ENCODE measurements at places on chromosomes 5 and 9. TPM values are rescaled to one million over a fixed set of nuclear protein-coding genes. Genes with fewer than 3 reads are reported as not detected.

DNA sequence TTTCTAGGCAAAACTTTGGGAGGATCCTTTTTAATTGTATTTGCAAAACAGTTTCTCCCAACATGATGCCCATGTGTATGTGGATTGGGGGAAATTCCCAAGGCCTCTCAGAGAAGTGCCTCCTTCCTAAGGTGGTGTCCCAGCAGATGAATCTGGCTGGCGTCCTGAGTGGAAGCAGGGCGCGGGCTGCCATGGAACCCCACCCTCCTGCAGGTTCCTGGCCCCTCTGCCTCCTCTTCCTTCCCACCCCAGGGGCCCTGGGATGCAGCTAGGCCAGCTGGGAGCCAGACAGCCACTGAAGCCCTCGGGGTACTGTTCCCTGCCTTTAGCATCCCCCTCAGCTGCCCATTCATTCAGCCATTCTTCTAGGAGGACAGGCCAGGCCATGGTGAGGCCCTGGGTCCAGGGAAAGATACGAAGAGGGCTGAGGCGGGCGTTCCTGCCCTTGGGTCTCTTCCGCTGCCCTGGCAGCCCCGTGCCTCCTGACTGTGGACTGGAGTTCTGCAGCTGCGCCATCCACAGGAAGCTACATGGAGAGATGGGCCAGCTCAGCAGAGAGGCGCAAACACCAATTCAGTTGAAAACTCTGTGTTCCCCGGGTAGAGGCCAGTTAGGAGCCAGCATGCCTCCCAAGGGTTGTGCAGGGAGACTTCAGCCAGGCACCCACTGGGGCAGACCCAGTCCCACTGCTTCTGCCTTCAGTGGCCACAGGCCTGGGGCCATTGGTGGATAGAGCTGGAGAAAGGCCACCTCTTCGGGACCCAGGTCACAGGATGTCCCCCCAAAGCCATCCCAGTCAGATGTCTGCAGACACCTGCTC is 36.5 kb downstream of the ADAMTS2 start:
- DNase-seq = no peak

DNA sequence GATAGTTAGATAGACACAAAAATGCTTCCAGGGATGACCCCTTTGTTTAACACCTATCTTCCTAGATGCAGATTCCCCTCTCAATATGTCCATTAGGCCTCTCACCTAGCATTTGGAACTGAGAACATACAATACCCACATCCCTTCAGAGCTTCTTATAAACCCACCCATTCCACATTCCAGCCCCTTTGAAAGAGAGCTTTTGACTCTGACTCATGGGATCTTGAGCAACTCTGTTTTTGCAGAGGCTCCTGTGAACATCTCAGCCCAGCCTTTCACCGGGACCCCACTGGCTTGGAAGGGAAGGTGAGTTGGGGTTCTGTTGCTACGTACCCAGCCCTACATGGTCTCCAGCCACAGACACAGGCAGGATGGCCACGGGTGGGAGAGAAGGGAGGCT is 195.5 kb downstream of the FRMD3 start:
- no peak for DNase-seq

DNA sequence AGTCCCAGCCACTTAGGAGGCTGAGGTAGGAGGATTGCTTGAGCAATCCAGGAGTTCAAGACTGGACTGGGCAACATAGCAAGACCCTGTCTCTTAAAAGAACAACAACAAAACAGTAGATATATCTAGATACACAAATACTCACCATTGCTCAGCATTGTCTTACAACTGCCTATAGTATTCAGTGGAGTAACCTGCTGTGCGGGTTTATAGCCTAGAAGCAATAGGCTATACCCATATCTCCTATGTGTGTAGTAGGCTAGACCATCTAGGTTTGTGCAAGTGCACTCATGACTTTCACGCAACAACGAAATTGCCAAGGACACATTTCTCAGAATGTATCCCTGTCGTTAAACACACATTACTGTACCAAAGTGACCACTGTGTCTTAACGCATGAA is 44.7 kb downstream of the SLIT3 start:
- no peak for DNase-seq

DNA sequence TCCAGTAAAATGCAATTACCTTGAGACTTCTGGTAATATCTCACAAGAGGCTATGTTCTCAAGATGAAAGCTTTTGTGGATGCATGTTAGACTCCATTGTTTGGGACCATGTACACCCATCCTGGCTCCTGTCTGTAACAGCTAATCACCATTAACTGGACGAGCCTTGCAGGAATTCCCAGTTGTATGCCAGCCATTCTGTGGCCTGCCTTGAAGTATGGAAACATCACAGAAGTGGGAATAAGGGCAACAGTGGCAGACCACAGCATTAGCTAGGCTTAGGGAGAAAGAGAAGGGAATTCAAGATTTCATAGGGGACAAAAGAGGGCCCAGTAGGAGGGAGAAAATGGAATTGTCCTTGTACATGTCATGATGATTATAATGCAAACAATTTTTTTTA is 79.0 kb downstream of the RORB start:
- DNase-seq = no peak

- no peak for DNase-seq
Measured at GRCh38 chr5:14286574-14287421, 143.7 kb downstream of the TRIO start.

- no peak for DNase-seq
Measured at GRCh38 chr9:4887556-4887955, 94.8 kb downstream of the RCL1 start.

- DNase-seq = no peak
Measured at GRCh38 chr9:115627511-115627910, 509.6 kb upstream of the TNC start.

DNA sequence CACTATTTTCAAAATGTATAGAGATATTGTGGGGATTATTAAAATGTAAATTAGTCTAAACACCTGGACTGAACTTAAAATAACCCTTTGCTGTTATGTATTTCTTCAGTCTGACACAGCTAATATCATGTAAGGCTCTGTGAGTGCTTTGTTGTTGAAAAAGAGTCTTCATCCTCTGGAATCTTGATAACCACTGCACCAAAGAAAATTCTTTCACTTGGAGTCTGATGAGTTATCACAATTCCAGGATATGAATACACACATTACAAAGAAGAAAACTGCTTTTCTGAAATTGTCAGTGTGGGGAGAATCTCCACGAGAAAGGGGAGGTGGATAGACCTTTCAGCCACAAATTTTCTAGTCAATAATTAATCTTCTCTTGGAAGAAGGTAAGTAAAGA is 42.3 kb upstream of the TARS1 start:
- no peak for DNase-seq

DNA sequence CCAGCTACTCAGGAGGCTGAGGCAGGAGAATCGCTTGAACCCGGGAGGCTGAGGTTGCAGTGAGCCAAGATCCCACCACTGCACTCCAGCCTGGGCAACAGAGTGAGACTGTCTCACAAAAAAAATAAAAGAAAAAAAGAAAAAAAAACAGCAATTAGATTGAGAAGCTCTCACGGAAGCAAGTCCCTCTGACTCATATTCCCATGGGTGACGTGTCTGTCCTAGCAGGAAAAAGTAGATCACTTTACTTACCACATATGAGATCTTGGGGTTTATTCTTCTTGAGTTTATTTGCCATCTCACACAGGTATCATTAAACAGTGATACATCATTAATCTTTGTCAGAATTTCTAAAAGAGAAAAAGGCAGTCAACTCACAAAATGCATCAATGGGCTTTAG is 62.6 kb downstream of the SUSD1 start:
- no peak for DNase-seq

DNA sequence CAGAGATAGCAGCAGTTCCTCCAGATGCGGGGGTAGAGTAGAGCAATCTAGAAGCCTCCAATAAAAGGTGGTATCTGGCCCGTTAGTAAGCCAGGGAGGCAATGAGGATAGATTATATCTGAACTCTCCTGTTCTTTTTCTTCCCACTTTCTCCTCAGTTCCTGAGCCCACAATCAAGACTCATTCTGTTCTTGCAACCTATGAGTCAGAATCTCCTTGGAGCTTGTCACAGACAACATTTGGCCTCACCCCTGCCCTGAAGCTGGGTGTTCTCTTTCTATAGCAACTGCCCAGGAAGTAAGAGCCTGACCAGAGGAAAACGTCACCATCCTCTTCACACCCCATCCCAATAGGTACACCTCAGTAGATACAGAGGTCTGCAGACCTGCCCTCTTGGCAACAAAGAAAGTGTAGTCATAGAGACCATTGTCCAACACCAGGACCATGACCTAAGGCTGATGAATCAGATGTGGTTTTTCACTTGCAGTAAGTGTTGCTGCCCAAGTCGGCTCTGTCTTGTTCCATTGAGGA is 76.3 kb upstream of the PCA3 start:
- no peak for DNase-seq

GRCh38 chr5:158940977-158941376 is 158.7 kb downstream of the EBF1 start:
- DNase-seq = no peak

- DNase-seq = no peak
Measured at GRCh38 chr5:66285343-66285922, 141.3 kb downstream of the SREK1 start.

- DNase-seq = no peak
Measured at GRCh38 chr5:149671544-149671943, 58.6 kb upstream of the PPARGC1B start.

- DNase-seq = no peak
Measured at GRCh38 chr5:329768-330167, 8.3 kb downstream of the AHRR start.

DNA sequence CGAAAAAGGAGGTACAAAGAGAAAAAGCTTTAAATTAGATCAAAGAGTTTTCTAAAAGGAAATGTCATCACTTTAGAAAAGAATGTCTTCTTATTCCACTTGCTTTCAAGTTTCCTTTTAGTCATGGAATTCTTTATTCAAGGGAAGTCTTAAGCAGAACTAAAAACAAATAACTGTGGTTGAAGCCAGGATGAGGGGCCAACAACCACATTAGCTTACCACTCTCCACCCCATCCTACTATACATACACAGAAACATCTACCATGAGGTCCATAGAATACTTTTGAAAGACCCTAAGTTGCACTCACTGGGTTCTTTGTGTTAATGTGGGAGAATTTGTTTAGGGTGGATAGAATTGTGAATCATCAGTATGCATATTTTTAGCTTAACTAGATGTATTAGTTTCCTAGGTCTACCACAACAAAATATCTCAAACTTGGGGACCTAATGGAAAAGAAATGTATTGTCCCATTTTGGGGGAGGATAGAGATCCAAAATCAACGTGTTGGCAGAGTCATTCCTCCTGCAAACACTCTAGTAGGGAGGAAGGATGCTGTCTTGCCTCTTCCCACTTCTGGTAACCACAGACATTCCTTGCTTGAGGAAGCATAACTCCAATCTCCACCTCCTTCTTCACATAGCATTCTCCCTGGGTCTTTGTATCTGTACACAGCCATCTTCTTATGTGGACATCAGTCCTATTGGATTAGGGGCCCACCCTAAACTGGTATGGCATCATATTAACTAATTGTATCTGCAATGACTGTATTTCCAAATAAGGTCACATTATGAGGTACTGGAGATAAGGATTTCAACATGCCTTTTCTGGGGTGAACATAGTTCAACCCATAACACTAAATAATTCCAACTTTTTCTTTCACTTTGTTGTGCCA is 239.4 kb downstream of the LURAP1L start:
- no peak for DNase-seq

DNA sequence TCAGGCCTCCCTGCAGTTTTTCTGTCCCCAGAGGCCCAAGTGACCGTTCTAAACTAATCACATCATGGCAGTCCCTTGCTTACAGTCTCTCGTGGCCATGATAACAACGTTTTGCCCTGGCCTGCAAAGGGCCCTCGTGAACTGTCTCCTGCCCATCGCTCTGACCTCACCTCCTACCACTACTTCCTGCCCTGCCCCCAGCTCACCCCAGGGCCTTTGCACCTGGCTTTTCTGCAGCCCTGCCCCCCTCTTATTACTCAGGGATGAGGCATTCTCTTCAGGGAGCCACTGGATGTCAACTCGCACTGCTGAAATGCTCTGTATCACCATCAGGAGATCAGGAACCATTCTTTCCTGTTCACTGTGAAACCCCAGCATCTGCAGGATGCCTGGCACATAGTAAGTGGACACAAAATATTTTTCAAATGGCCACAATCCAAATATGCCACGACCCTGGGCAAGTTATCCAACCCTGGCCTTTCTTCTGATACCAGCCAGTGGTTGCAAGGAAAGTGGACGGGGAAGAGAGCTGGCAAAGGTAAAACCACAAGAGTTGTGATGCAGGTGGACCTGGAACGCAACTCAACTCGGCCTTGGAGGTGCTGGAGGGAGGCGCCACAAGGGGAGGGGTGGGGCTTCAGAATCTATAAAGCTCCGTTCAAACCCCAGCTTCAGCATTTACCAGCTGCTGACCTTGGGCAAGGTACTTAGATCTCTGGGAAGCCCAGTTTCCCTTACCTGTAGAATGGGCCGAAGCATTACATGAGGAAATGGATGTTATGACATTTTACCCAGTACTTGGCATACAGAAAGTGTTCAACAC is 1.7 kb downstream of the SNCB start:
- DNase-seq = no peak

DNA sequence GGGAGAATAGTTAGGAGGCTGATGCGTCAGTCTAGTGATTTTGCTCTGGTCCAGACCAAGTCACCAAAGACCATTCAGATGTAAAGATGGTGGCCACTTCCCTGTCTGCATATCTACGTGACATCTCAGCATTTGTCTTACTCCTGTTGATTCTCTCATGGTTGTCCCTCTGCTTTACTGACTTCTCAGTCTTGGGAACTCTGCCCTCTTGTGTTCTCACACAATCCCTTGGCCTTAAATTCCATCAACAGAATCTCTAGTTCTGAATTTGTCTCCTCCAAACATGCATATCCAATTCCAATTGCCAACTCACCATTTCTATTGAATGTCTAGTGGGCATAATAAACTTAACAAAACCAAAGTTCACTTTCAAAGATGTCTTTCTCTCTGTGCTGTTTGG is 147.8 kb downstream of the SLC24A2 start:
- peak; percentile 52 for DNase-seq

GRCh38 chr5:110838961-110839360 is 100.2 kb downstream of the SLC25A46 start:
- DNase-seq = no peak

DNA sequence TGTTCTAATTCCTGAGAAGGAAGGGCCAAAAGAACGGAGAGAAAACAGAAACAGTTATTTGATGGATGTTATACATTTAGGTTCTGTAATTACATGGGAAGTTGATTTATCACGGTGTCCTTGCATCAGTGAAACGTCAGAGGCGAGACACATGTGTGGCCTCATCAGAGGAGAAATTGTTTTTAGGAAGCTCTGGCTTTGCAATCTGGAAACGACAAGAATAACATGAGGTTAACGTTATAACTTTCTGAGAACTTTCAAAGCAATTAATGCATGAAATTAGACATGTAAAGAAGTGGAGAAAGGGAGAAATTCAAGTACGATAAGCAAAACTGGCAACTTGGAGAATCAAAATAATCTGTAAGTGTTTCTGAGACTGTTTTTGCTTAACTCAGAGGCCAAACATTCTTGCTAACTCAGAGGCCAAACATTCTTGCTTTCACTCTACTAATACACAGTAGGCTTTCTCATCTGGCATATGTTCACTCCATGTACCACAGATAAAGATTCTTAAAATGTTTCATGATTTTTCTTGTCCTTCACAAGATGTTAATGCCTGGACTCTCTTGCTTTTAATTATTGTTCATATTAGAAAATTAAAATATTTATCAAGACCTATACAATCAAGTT is 933.0 kb downstream of the TLE4 start:
- DNase-seq = no peak

CHSY3 gene
- 2.3 TPM for total RNA-seq

TAF1L gene
- 0.04 TPM for total RNA-seq

GAPT gene
- total RNA-seq = not detected

P4HA2 gene
- total RNA-seq = 10.3 TPM

FGF18 gene
- not detected for total RNA-seq

STRBP gene
- total RNA-seq = 113 TPM

PRDM9 gene
- not detected for total RNA-seq

SLC6A3 gene
- 0.85 TPM for total RNA-seq

NME5 gene
- total RNA-seq = not detected

PCDHA5 gene
- 1.4 TPM for total RNA-seq
